ENCODE measurements at places on chromosomes 1 and 21. TPM values are rescaled to one million over a fixed set of nuclear protein-coding genes. Genes with fewer than 3 reads are reported as not detected.

DNA sequence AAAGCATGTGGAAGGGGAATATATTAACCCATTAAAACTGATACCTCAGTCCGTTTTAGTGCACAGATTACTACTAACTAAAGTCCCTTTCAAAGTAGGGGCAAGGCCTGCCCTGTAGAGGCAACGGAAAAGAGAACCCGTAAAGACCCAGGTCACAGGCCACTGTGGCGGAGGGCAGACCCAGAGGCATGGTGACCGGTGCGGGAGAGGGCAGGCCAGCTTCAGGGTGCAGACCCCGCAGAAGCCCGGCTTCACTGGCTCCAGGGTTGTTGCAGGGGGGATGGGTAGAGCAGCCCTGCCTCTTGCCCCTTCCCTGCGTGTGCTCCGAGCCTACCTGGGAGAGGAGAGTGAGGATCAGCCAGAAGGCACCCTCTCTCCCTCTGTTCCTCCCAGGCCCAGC is 17.7 kb downstream of the CNTN2 start:
- DNase-seq: no peak

- DNase-seq: no peak
These were observed 18.6 kb downstream of the EBNA1BP2 start for GRCh38 chr1:43153443-43153842.

- no peak for DNase-seq
These were observed 23.8 kb downstream of the SLC27A3 start for GRCh38 chr1:153799016-153799415.

- DNase-seq: peak; percentile 78
These were observed 19.3 kb upstream of the SAMD11 start for GRCh38 chr1:904310-904950.

DNA sequence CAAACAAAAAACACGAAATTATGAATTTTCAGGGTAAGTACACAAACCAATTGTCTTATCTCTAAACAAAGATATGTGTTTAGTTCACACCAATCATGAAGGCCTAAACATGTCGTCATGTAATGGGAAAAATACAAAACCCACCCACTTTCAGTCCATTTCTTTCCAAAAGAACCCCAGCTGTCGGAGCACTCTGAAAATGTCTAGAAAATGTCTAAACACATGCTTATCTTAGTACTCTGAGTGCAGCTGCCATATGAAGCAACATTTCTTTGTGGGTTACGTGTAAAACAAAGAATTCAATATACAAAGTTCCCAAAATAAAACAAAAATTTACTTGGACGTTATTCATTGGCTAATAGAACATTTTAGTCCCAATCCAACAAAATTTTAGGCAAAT is 22.7 kb downstream of the SERBP1 start:
- DNase-seq: no peak

Gene FAM43B
- total RNA-seq: 3.1 TPM

Gene ZNF683
- not detected for total RNA-seq

DNA sequence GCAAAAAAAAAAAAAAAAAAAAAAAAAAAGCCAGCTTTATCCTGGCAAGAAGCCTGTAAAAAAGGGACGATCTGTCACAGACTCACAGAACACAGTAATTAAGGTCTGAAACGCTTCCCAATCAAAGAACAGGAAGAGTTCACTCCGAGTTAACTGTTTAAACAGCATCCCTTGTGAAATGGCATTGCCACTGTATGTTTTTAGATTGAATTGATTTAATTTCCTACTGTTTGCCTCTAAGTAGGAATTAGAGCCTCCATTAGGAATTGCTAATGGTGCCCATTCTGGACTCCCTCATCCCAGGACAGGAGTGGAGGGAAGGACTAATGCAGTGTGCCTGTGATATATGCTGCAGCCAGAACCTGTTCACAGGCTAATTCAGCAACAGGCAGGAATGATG is 370.8 kb downstream of the RWDD3 start:
- DNase-seq: no peak

Gene PRAMEF7
- not detected for total RNA-seq

- DNase-seq: no peak
These were observed 1.5 kb upstream of the KCNH1 start for GRCh38 chr1:211135342-211135950.

- no peak for DNase-seq
These were observed 42.3 kb downstream of the AZIN2 start for GRCh38 chr1:33123266-33123665.

DNA sequence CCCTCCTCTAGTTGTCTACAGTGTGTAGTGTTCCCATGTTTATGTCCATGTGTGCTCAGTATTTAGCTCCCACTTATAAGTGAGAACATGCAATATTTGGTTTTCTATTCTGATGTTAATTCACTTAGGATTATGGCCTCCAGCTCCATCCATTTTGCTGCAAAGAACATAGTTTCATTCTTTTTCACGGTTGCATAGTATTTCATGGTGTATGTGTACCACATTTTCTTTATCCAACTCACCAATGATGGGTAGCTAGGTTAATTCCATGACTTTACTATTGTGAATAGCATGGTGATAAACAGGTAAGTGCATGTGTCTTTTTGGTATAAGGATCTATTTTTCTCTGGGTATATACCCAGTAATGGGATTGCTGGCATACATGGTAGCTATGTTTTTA is 67.0 kb downstream of the TBX19 start:
- no peak for DNase-seq

Gene LCE1A
- not detected for total RNA-seq
